Bronchial epithelial cell (primary cell): ENCODE measurements at places on chromosomes 6 and 20.

DNA sequence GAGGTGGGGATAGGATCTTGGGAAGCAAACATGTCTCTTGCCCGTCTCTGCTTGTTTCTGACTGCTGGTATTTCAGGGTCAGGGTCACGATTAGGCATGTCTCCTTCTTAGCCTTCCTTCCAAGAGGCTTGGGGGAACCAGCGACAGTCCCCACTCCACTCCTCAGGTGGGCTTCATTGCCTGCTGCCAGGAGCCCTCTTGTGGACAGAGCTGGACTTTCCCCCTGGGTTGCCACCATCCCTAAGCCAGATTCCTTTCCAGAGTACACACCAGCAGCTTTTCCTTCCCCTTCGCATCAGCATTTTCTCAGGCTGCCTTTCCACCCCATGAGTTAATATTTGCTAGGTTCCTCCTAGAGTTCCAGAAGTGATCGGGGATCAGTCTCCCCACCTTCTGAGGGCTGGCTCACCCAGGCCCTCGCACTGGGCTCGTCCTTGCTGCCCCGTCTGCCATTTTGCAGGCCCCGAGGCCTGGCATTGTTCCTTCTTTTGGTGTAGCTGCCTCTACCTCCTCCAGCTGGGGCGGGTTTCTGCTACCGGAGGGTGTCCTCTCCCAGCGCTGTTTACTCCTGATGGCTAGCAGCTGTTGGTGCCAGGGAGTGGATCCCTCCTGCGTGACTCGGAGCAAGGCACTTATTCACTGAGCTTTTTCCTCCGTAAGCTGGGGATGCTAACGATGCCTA, 8.8 kb upstream of the C20orf144 start:
- DNase-seq, result peak; percentile 39

GRCh38 chr6:158619922-158620801, 24.4 kb downstream of the DYNLT1 start:
- DNase-seq, result no peak

- DNase-seq, result peak; percentile 82
Measured at GRCh38 chr6:145836170-145836569, 21.6 kb upstream of the FBXO30 start.

- no peak for DNase-seq
Measured at GRCh38 chr20:24816431-24816830, 132.6 kb upstream of the CST7 start.

- DNase-seq, result peak; percentile 84
Measured at GRCh38 chr20:46089417-46090388, at the start of gene NCOA5. NCOA5 (minus strand) TSS chr20:46089962; CDS start chr20:46079424, 10,538 bp downstream.

GRCh38 chr20:3719046-3719445, 6.6 kb upstream of the SIGLEC1 start:
- DNase-seq, result no peak

DNA sequence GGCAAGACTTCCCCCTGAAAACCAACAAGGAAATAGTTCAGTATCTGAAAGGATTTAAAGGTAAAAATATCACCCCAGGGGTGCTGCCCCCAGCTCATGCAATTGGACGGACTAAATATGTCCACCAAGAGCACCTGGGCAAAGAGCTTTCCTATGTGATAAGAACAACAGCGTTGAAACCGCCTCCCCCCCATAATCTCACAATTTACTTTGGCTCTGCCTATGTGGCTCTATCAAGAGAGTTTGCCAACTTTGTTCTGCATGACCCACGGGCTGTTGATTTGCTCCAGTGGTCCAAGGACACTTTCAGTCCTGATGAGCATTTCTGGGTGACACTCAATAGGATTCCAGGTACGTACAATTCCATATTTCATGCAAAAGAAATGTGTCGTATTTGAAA, 35.8 kb downstream of the GCNT2 start:
- DNase-seq, result no peak

DNA sequence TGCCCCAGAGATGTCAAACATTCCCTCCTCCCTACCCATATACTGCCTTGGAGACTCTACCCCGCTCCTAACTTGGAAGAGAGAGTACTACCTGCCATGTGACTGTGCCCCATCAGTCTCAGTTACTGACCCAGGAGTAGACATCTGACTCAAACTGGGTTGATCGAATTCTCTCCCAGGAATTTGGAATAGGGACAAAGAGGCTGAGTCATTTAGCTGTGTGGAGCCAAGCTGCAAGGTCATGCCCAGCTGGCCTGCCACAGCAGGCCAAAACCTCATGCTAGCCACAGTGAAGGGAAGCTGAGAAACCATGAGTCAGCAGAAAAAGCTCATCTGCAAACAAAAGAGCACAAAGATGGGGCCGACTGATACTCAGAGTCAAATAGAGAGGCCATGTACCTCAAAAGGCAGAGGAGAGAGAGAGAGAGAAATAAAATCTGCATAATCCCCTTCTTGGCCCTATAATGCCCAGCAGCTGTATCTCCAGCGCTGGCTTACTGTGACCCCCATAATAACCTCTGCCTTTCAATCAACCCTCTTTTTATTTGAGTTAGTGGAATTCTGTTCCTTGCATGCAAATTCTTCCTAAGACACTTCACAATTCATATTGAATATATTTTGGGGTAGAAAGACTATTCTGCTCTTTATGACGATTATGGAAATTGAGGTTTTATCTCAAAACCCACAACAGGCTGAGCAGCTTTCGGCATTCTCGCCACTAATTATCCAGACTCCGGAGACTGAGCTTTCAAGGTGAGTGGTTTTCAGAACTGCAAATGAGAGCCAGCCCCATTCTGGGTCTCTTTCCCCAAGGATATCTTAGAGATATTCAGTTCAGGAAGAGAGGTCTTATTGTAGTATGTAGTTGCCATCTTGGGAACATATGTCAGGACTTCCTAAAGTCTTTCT, 21.4 kb upstream of the AKIRIN2 start:
- DNase-seq, result peak; percentile 99

GRCh38 chr6:166683477-166683876, 56.4 kb upstream of the RPS6KA2 start:
- DNase-seq, result peak; percentile 58

- DNase-seq, result no peak
Measured at GRCh38 chr6:157104803-157105202, 218.5 kb downstream of the TMEM242 start.

- DNase-seq, result peak; percentile 9
Measured at GRCh38 chr20:43442282-43442880, 15.3 kb upstream of the SRSF6 start.

GRCh38 chr6:86529635-86530034, 407.7 kb upstream of the HTR1E start:
- DNase-seq, result no peak

- DNase-seq, result peak; percentile 14
Measured at GRCh38 chr6:3997177-3997770, 81.7 kb downstream of the FAM217A start.

DNA sequence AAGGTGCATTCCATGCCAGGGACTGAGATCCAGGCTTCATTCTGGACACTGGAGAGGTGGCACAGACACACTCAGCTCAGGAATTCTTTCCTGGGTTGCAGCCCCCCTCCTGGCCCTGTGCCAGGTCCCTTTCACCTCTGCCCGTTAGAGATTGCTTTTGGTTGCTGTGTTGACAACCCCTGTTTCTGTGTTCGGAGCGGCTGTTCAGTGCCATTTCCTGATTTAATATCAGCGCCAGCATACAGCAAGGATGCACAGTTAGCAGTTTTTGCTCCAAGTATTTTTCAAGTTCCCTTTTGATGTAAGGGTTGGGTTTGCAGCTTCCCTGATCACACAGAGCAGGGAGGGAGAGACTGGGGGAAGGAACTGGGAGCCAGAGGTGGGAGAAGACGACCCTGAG, 8.5 kb upstream of the MAFB start:
- DNase-seq, result no peak

DNA sequence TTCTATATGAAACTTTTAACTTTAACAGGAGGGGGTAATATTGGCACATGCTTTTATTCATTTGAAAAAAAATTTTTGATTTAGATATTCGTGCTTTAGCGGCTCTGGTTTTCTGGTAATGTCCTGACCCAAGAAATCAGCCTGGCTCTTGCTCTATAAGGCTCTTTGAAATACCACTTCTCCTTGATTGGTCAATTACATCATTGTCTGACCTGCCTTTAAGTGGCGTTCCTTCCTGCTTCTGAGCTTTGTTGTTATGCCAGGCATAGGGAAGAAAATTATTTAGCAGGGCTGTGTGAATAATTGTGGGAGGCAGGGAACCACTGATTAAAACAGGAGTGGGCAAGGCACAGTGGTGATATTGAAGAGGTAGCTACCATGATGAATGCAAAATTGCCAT, 3.9 kb downstream of the RNF144B start:
- no peak for DNase-seq

- no peak for DNase-seq
Measured at GRCh38 chr20:59784791-59785668, 148.4 kb downstream of the SYCP2 start.

- DNase-seq, result no peak
Measured at GRCh38 chr6:166950443-166950821, 5.9 kb downstream of the RNASET2 start.

GRCh38 chr6:34610819-34611477, 54.8 kb upstream of the SPDEF start:
- peak; percentile 88 for DNase-seq

GRCh38 chr20:46206992-46207549, 89.0 kb downstream of the CD40 start:
- DNase-seq, result no peak

GRCh38 chr20:61810066-61810737, 255.5 kb downstream of the TAF4 start:
- DNase-seq, result no peak

DNA sequence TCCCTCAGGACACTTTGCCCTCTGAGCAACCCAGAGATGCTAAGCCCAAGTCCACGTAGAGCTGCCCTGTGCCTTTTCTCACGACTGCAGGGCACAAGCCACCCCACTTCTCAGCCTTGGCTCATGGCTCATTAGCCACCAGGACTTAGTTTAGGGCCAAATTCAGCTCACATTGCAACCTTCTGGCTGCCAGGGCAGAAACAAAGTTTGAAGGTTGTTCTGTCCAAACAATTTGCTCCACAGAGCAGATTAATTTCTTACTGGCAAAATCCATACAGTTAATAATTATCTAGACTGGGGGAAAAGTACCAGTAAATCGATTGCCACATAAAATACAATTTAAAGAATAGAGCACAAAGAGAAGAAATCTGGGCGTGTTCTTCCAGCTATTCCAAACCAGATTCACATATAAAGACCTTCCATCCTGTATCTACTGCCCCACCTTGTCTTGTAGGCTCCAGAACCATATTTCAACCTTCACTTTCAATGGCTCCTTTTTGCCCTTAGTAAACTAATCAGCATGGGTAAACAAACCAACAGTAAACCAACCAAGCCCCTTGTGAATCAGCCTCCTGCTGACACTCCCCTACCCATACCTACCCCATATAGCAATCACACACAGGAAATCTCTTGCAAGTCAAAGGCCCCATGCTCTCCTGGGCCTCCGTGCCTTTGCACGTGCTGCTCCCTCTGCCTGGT, 101.9 kb downstream of the QRSL1 start:
- no peak for DNase-seq

DNA sequence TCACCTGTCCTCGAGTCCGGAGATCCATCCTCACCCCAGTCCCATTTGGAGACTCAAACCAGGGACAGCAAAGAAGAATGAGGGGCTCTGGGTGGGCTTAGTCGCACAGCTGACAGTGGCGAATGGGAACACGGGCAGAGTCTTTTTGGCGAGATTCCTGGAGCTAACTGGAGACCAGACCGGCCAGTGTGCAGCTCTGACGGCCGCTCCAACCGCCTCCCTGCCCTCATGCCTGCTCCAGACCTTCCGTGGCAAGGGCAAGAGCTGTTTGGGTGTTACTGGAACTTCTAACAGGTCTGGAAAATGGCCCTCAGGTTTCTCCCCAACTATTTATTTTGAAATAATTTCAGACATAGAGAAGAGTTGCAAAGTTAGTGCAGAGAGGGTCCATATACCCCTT, 75.6 kb downstream of the IRF4 start:
- DNase-seq, result no peak
